ENCODE measurements at places on chromosomes 16 and 17. TPM values are rescaled to one million over a fixed set of nuclear protein-coding genes. Genes with fewer than 3 reads are reported as not detected.

ZC3H18 gene
- 23.5 TPM for total RNA-seq

ORC6 gene
- total RNA-seq = 2.5 TPM

ORMDL3 gene
- 43.4 TPM for total RNA-seq

EMC6 gene
- total RNA-seq = 12.0 TPM

MAF gene
- total RNA-seq = 3.8 TPM

EPOP gene
- 2.6 TPM for total RNA-seq

SPNS3 gene
- total RNA-seq = not detected

CNGB1 gene
- 7.3 TPM for total RNA-seq

PIK3R5 gene
- 0.07 TPM for total RNA-seq

COQ7 gene
- total RNA-seq = 25.1 TPM

HGS gene
- total RNA-seq = 120 TPM

GRAP gene
- 0.14 TPM for total RNA-seq

CHST6 gene
- total RNA-seq = 1.0 TPM

NAGS gene
- total RNA-seq = 11.8 TPM

PRSS21 gene
- 3.8 TPM for total RNA-seq

RFWD3 gene
- 20.9 TPM for total RNA-seq

MYH1 gene
- total RNA-seq = not detected

ZNF778 gene
- 13.4 TPM for total RNA-seq

RNF43 gene
- total RNA-seq = 10.3 TPM

TRAPPC1 gene
- total RNA-seq = 47.7 TPM

VASN gene
- total RNA-seq = 4.4 TPM

VKORC1 gene
- 27.0 TPM for total RNA-seq

PLK1 gene
- total RNA-seq = 1.00 TPM

HSD17B2 gene
- 45.8 TPM for total RNA-seq

Data from nasal cavity respiratory epithelium epithelial cell of viscerocranial mucosa (primary cell).